NCI-H2227 treated with DMSO at 0.1 percent for 48 hours (cell line): ENCODE measurements at places on chromosomes 5 and 9.

DNA sequence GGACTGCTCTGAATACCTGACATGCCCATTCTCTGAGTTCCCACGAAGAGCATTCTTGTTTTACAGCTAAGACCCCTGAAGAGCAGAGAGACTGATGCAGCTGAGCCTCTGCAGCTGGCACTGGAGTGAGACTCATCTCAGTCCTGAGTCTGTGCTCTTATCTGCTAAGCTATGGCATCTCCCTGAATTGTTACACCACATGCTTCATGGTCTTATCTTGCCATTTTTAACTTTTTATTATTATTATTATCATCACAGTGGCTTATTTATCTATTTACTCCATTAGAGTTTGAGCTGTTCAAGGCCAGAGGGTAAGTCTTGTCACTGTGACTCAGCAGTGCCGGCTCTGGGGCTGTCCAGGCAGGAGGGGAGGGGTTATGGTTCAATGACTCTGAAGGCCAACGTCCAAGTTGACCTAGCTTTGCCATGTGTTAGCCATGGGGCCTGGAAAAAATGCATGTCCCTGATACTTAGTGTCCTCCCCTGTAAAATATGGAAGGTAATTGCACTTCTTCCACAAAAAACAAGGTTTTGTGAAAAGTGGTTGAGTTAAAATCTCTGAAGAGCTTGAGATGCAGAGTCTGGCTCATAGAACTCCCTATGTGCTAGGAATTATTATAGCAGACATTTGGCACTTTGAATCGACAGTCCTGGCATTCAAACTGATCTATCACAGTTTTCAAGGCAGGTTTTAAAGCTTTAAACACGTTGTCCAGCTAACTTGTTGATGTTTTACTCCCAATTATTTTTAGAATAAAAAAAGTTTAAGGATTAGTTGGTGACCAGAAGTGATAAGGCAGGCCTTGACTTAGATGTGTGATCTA, 94.6 kb downstream of the ALDH1A1 start:
- DNase-seq, result no peak

DNA sequence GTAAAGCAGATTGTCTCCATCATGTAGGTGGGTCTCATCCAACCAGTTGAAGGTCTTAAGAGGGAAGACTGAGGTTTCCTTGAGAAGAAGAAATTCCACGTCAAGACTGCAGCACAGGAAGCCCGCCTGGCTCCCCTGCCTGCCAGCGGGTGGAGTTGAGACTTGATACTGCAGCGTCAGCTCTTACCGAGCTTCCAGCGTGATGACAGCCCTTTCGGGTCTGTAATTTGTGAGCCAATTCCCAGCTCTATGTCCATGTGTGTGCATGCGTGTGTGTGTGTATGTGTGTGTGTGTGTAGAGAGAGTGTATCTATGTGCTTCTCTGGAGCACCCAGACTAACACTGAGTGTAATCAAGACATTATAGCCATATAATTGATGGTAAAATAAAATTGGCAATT, 379.7 kb upstream of the IRX2 start:
- no peak for DNase-seq

GRCh38 chr9:130264414-130265350, 878 bp upstream of the HMCN2 start:
- no peak for DNase-seq

DNA sequence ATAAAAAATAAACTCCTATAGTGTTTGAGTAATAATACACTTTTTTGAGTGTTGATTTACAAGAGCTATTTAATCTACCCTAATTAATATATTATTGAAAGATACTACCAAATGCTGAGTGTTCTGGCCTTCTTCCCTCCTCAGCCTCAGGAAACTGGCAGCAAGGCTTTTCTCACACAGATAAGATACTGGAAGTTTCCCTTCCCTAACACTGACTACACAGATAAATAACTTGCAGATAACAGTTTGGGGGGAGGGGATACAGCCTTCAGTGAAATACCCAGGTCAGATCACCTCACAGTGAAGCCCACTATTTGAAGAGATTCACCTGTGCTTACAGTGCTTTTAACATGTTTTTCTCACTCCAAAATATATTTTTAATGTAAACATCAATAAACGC, 1.6 kb upstream of the NIPSNAP3A start:
- DNase-seq, result no peak

DNA sequence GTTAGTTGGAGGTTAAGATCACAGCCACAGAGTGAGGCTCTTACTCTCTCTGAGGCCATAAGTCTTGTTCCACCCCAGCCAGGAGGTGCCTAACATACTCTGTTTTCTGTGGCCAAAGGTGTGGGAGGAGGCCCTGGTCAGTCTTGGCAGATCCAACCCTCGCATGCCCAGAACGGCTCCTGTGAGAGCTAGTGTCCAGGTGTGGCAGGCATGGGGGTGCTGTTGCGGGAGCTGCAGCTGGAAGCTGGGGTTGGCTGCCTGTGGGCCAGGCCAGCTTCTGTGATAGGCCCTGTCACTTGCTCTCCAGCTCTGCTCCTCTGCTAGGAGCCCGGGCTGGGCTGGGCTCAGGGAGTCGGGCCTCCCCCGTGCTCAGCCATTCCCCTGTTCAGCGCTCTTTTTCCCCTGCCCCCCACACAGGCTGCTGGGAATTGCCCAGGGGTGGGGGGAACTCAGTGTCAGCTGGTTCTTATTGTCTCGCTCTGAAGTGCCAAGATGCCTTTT, 31.6 kb downstream of the IER5L start:
- DNase-seq, result no peak

DNA sequence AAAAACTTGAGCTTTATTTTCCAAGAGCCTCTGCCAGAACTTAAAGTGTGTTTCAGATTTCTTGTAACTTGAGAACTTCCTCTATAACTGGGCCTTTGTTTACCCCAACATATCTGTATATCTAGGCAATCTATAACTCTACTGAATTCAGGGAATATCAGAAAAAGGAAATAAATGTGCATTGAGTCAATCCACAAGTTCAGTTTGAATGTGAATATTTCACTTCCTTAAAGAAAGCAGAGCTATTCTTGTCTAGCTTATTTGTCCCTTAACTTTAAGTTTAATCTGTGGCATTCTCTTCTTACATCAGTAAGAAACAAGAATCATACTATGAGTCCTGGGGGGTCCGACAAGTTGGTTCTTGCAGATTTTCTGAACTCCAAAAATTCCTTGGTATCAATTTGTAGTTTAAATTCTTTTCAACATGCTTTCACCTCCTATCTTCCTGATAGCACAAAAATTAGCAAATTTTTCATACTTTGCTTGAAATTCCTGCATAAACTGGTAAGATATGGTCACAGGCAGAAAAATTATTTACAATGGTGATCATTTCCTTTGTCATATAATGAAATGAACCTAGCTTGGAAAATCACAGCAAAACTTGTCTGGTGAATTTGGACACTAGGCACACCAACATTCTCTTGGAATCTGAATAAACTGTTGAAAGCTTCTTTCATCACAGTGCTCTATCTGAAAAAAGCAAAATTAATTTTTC, 19.8 kb upstream of the ITGA1 start:
- no peak for DNase-seq

GRCh38 chr5:81778642-81779041, 27.7 kb upstream of the SSBP2 start:
- no peak for DNase-seq

DNA sequence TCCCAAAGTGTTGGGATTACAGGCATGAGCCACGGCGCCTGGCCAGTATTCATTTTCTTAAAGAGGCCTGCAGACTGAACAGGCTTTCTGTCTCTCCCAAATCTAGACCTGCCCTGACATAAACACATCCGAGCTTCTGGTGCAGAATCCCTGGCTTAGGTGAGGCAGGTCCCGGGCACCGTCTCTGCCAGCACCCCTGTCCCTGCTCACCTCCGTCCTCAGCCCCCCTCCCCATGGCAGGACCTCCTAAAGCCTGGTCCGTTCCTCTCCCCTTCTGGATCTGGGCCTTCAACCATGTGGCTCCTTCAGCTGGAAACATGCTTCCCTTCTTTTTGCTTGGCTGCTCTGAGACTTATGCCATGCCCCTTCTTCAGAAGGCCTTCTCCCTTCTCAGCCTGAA, 22.7 kb upstream of the RXRA start:
- no peak for DNase-seq

- no peak for DNase-seq
Measured at GRCh38 chr5:82388181-82388580, 110.0 kb upstream of the RPS23 start.

- no peak for DNase-seq
Measured at GRCh38 chr5:27020973-27021372, 17.4 kb downstream of the CDH9 start.
